T-helper 2 cell treated with Interferon-gamma antibody and Interleukin-4, amounts not matched to agents 5 μg/mL and 100 μg/mL, for 36 hours (primary cell): ENCODE measurements at places on chromosomes 3 and 15.

DNA sequence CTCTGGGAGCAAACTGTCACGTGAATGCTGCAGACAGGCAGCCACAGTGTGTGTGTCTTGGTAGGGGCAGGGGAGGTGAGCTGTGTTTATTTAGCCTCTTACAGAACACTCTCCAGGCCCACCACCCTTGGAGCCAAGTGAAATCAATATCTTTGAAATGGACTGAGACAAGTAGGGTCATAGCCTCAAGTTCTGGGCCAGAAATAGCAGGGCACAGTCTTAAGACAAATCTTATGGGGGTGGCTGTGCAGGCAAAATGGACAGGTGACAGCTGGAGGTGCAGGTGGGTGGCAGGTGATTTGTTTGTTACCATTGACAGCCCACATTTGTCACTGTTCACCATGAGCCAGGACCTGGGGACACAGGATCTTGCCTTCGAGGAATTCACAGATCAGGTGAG, 93.6 kb upstream of the NMNAT3 start:
- H3K4me1 ChIP-seq: no peaks in the 10 kb centered on the region
- no peaks in the 10 kb centered on the region for H3K36me3 ChIP-seq
- DNase-seq: no peak
- H3K27ac ChIP-seq: no peak overlapping the region
- H3K27me3 ChIP-seq: no peaks in the 10 kb centered on the region
- H3K4me3 ChIP-seq: no peak overlapping the region

DNA sequence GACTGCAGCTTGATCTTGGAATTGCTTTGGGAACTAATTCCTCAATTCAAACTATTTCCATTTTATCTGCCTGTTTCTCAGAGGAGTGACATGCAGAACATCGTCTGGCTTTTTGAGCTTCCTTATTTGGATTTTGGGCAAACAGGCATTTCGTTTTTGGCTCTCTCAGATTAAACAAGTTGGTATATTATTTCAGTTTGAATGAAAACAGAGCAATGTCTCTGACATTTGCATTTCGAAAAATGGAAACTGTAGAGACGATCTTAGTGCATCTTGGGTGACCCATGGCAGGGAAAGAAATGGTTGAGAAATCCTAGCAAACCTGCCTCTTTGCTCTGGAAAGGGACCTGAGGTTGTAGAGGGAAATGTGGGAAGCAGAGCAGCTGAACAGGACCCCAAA, 33.0 kb upstream of the SNRK start:
- no peaks in the 10 kb centered on the region for H3K4me1 ChIP-seq
- peaks cover 31% of the 10 kb centered on the region for H3K27me3 ChIP-seq
- DNase-seq: no peak
- H3K27ac ChIP-seq: no peak overlapping the region
- no peak overlapping the region for H3K4me3 ChIP-seq

DNA sequence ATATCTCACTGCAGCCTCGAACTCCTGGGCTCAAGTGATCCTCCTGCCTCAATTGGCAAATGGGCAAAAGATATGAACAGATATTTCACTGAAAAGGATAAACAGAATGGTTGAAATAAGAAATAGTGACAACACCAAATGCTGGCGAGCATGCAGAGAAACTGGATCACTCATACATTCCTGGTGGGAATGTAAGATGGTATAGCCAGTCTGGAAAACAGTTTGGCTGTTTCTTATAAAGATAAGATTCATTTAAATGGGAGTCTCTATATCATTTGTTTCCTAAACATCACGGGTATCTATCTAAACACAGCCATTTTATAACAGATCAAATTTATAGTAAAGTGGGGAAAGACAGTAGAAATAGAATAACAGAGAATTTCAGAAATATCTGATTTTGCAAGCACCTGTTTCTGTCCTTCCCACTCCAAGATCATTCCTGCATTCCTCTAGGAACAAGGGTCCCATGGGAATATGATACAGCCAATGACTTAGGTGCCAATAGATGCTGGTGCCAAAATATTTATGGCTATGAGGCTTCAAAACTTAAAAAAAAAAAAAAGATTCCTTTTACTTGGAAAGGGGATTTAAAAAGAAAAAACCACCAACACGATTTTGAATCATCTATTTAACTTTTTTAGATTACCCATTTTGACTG, 9.9 kb upstream of the TFDP2 start:
- H3K4me3 ChIP-seq: no peak overlapping the region
- H3K4me1 ChIP-seq: no peaks in the 10 kb centered on the region
- DNase-seq: no peak
- no peak overlapping the region for H3K27ac ChIP-seq

DNA sequence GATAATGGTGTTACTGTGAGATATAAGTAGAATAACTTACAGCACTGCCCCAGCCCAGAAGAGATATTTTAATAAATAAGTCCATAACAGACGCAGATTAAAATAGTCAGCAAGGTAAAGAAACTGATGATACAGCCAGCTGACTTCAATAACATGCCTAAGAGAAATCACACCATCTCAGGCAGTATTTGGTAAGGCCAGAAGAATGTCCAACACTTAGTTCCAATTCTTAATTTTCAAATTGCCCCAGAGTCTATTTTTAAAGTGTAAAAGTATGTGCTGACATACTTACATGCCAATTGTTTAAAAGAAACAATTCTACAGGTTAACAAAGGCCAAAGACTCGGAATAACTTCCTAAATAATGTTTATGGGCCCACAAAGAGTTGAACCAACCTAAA, 1.6 kb downstream of the GNB4 start:
- no peak for DNase-seq
- peaks cover 22% of the 10 kb centered on the region for H3K4me1 ChIP-seq
- H3K4me3 ChIP-seq: peak overlapping the region; percentile 90
- H3K27me3 ChIP-seq: peaks cover 70% of the 10 kb centered on the region
- peaks cover 1% of the 10 kb centered on the region for H3K36me3 ChIP-seq
- no peak overlapping the region for H3K27ac ChIP-seq

- no peaks in the 10 kb centered on the region for H3K4me1 ChIP-seq
- no peak overlapping the region for H3K27ac ChIP-seq
- H3K36me3 ChIP-seq: no peaks in the 10 kb centered on the region
- no peak for DNase-seq
- H3K4me3 ChIP-seq: no peak overlapping the region
These were observed 483.5 kb downstream of the GABRG3 start for GRCh38 chr15:27454281-27455075.

GRCh38 chr3:27632431-27633223, 89.5 kb downstream of the EOMES start:
- peaks cover 2% of the 10 kb centered on the region for H3K36me3 ChIP-seq
- DNase-seq: peak; percentile 48
- H3K4me3 ChIP-seq: peak overlapping the region; percentile 86
- no peaks in the 10 kb centered on the region for H3K27me3 ChIP-seq
- H3K27ac ChIP-seq: peak overlapping the region; percentile 93

GRCh38 chr15:63060699-63061098, 18.2 kb downstream of the TPM1 start:
- H3K4me1 ChIP-seq: peaks cover 6% of the 10 kb centered on the region
- H3K4me3 ChIP-seq: no peak overlapping the region

- peaks cover 41% of the 10 kb centered on the region for H3K36me3 ChIP-seq
- no peak for DNase-seq
- H3K27me3 ChIP-seq: no peaks in the 10 kb centered on the region
- peak overlapping the region; percentile 96 for H3K27ac ChIP-seq
These were observed 1.1 kb downstream of the CNBP start for GRCh38 chr3:129182390-129183185.

DNA sequence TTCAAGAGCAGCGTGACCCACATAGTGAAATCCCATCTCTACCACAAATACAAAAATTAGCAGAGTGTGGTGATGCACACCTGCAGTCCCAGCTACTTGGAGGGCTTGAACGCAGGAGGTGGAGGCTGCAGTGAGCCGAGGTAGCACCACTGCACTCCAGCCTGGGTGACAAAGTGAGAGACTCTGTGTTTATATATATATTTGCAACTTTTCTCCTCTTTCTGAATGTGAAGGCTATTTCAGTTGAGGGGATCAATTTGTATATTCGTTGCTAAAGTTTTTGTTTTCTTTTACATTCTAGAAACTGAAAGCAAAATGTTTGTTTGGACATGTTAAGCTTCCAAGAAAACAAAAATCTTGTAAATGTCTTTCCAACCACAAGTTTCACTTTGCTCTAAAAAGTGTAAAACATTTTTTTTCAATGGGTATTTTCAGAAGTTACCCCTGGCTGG, 29.8 kb upstream of the FAM98B start:
- peaks cover 6% of the 10 kb centered on the region for H3K4me1 ChIP-seq
- H3K27ac ChIP-seq: no peak overlapping the region
- DNase-seq: no peak
- H3K36me3 ChIP-seq: no peaks in the 10 kb centered on the region
